ELF-1 (cell line): ENCODE measurements at places on chromosomes 16 and 17.
A peak's percentile ranks its signal among the peaks of the same experiment; 100 is the strongest.

DNA sequence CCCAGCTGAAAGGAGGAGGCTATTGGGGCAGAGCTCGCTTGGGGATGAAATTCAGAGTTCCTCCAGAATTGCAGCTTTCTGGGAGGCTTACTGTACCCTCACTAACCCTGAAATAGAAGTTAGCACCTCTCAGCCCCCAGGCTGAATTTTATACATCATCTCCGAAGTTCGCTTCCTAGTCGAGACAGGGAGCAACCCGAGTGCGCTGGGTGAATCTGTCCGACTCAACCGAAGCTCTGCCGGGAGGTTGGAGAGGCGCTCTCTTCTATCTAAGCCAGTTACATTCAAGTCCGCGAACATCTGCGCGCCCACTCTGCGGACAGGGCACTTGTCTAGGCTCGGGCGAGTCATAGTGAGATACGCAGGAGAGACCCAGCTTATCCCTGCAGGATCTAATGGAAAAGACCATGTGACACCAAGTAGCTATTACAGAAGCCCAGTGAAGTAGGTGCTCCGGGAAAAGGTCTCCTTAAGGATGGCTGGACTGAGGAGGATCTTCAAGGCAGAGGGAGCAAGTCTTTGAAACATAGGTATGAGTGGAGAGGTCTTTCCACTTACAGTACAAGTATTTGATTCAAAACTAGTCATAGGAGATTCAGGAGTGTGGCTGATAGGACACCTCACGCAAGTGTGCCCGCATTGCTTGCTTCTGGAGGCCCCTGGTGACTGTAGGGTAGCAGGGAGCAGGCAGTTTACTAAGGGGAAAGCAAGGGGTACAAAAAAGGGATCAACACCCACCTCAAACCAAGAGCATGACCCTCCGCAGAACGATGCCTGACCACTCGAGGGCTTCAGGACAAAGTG, 646 bp upstream of the HES7 start:
- peak; percentile 50 for DNase-seq

GRCh38 chr17:5952518-5952917, 117.7 kb upstream of the WSCD1 start:
- no peak for DNase-seq

DNA sequence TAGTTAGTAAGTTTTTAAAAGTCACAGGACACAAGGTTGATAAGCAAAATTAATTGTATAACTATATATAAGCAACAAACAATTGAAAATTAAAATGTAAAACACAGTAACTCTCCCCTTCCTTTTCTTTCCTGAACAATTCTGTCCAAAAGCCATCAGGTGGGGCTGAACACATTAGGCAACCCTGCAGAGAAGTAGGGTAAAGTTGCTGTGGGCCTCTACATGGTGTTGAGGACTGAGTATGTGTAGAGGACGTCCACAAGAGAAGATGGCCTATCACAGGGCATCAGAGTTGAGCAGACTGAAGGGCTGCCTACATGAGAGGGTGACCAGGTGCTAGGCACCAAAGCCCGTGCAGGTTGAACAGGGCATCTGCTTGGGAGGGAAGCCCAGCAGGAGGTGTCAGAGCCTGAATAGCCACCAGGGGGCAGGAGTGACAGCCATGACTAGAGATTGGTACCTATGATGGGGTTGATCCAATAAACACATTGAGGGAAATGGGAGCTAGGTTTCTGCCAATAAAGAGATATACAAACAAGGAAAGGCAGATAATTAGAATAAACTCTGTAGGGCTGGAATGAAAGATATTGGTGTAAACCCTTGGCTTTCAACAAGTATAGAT, 415.1 kb downstream of the NPIPA8 start:
- peak; percentile 83 for DNase-seq

- DNase-seq: no peak
These were observed 16.2 kb downstream of the RPH3AL start for GRCh38 chr17:336110-337021.
